ENCODE measurements at places on chromosomes 1 and 21.

DNA sequence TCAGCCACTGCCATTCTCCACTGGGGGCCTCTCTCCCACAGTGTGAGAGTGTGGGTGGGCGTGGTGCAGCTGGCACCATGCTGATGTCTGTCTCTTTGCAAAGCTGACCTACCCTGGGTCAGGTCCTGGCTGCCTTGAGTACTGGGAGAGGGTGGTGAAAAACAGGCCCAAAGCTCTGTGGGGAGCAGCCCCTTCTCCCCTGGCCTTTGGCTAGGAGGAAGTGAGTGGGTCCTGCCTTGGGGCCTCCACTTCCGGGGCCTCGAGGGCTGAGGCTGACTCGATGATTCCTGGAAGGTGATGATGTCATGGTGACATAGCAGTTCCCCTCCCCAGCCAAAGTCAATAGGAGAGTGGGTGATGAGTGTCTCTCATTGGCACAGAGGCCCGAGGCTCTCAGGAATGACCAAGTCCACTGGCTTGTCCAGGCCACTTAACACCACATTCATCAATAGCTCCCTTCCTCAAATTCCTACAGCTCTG lies 53.0 kb downstream of the IER5 start:
- no peak for DNase-seq

GRCh38 chr1:199245946-199246345 lies 607.1 kb downstream of the PTPRC start:
- no peak for DNase-seq

GRCh38 chr1:245480393-245481120 lies 325.8 kb downstream of the KIF26B start:
- DNase-seq = no peak

DNA sequence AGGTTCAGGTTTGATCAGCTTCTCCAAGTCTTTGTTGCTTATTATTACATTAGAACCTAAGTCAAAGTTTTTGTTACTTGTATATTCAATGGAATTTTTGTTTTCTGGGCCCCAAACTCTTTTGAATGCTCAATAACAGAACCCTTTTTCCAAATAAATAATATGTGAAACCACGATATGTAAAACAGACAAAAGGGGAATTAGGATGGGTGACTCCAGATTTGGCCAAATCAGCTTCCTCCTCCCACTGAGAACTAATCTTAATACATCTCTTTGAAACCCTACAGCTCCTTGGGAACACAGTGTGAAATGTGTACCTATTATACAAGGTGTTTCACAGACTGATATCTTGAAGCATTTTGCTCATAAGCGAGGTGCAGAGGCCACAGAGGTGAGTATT lies 67.0 kb upstream of the TNFSF18 start:
- DNase-seq = no peak
